ENCODE measurements at places on chromosomes 7 and 10.

DNA sequence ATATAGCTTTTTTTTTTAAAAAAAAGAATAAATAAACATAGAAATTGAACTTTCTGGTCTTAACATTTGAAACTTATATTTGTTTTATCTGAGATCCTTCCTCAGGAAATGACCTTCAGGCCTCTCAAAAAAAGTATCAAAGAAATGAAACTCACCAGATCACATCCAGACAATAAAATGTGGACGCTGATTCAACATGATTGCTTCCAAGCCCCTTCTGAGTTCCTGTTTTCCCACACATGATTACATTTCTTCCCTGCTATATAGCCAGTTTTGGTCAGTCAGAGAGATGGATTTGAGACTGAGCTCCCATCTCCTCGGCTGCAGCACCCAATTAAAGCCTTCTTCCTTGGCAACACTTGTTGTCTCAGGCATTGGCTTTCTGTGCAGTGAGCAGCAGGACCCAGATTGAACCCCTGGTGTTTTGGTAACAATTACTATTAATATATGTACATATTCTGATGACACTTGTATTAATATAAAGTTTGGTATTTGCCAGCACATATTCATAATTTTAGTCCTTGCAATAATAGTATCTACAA, 21.8 kb upstream of the SVIL start:
- no peak for DNase-seq

GRCh38 chr7:149071641-149072437, 18.7 kb downstream of the ZNF786 start:
- peak; percentile 40 for DNase-seq

DNA sequence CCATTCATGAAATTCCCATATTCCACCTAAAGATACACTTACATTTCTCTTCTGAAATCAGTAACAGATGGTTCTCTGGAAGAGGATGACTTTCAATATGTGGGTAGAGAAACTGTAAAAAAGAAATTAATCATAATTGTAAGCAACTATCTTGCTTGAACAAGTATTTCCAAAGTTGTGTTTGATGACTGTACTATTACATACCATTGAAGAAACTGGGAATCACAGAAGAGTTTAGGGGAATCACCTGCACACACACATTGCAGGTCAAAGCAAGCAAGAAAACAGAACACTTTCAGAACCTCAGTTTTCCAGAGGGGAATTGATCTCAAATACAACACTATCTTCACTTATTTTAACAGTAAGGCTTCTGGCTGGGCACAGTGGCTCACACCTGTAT, 33.6 kb downstream of the GSAP start:
- DNase-seq: no peak

- DNase-seq: peak; percentile 23
Measured at GRCh38 chr7:93622036-93623033, 47.8 kb upstream of the CALCR start.

- no peak for DNase-seq
Measured at GRCh38 chr10:122549636-122550035, 10.9 kb upstream of the DMBT1 start.

GRCh38 chr7:80481196-80481884, 30.5 kb downstream of the GNAT3 start:
- DNase-seq: no peak

DNA sequence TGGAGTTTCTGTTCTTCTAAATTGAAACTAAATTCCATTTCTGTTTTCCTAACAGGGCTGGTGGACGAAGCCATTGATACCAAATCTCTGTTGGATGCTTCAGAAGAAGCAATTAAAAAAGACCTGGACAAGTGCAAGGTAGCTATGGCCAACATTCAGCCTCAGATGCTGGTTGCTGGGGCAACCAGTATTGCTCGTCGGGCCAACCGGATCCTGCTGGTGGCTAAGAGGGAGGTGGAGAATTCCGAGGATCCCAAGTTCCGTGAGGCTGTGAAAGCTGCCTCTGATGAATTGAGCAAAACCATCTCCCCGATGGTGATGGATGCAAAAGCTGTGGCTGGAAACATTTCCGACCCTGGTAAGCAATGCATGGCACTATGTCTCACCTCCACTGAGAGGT, 45.6 kb downstream of the AP3M1 start:
- no peak for DNase-seq

GRCh38 chr10:70648427-70648826, 23.9 kb upstream of the ADAMTS14 start:
- DNase-seq: no peak

- no peak for DNase-seq
Measured at GRCh38 chr7:3200504-3200903, 100.5 kb upstream of the SDK1 start.

- no peak for DNase-seq
Measured at GRCh38 chr7:16655394-16655793, 9.4 kb downstream of the BZW2 start.

GRCh38 chr7:135001390-135002165, 15.3 kb downstream of the AGBL3 start:
- DNase-seq: no peak

DNA sequence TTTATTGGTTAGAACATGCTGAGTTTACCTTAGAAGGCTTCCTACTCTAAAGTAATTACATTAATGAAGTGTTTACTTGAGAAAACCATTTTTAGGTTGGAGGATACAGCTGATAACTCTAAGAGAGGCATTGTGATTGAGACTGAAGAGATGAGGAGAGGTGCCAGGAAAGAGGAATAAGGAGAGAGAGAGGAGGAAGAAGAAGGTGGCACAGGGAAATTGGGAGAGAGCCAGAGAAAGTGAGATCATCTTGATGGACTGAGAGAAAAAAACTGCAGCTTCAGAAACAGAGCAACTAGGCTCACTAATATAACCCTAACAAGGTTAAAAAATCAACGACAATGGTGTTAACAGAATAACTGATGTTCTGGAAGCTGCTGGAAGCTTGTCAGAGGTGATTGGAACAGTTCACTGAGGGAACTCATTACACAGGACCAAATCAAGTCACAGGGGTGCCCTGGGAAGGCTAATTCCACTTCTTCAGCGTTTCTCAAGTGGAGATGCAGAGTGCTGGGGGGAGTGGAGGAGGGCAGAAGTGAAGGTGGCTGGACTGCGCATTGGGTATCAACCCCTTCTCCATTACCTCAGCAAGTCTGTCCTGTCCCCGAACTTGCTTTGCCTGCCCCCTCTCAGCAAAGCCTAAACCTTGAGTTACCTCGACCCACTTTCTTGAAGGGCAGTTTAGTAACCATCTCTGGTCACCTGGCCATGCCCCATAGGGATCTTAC, 6.9 kb upstream of the SORBS1 start:
- no peak for DNase-seq

GRCh38 chr10:22606164-22606614, 108.2 kb downstream of the PIP4K2A start:
- no peak for DNase-seq

DNA sequence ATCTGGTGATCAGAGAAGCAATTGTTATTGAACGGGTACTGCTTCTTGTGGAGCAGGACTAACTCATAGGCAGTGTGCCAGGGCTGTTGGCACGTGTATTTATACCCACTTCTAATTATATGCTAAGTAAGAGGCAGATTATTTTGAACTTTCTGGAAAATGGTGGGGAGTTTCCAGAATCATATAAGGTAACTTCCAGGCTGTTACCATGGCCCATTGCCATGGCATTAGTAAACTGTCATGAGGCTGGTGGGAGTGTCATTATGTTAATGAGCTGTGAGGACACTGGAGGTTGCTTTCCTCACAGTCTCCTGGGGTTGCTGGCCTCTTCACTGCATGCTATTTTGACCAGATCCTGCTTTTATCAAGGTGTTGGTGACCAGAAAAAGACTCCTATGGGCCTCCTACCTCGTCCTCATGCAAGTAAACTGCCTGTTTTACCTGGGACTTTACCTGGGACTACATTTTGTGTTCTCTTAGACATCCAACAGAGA, 122.6 kb downstream of the KCND2 start:
- no peak for DNase-seq

DNA sequence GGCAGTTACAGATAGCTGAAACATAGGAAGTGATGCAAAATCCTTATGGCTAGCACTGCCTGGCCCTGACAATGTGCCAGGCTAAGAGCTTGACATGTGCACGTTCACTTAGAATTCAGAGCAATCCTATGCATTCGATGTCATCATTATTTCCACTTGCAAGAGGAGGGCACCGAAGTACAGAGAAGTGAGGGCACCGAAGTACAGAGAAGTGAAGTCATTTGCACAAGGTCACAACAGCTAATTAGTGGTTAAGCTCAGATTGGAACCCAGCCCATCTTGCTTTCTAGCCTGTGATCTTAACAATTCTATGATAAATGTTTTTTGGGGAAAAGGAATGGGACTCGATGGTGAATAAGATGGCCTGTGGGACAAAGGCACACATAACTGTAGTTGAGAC, 73.4 kb downstream of the ARHGAP22 start:
- no peak for DNase-seq

DNA sequence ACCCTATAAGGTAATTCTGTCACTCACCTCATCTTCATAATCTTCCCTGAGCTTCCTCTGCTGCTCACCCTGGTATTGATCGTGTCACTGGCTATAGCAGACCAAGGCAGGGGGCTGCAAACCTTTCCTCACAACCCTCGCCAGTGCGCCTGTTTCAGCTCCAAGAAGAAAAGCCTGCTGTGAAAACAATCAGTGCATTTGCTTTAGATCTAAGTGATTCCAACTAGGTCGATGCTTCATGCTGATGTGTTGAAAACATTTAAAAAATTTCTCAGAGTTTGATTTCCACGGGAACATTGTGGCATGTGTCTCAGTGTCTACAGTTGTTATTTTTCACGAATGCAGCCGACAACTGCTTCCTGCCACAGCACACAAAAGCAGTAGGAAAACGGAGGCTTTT, 27.3 kb downstream of the POU6F2 start:
- no peak for DNase-seq

- DNase-seq: no peak
Measured at GRCh38 chr7:25940086-25940906, 211.7 kb upstream of the NFE2L3 start.

- no peak for DNase-seq
Measured at GRCh38 chr10:99123336-99123735, 112.3 kb downstream of the HPSE2 start.

GRCh38 chr7:36165059-36165458, 12.0 kb downstream of the EEPD1 start:
- no peak for DNase-seq

GRCh38 chr7:135759532-135759931, 10.9 kb upstream of the FAM180A start:
- no peak for DNase-seq

- DNase-seq: no peak
Measured at GRCh38 chr10:78648256-78648860, 420.4 kb upstream of the ZMIZ1 start.

- no peak for DNase-seq
Measured at GRCh38 chr7:128417071-128417470, 7.3 kb upstream of the IMPDH1 start.

DNA sequence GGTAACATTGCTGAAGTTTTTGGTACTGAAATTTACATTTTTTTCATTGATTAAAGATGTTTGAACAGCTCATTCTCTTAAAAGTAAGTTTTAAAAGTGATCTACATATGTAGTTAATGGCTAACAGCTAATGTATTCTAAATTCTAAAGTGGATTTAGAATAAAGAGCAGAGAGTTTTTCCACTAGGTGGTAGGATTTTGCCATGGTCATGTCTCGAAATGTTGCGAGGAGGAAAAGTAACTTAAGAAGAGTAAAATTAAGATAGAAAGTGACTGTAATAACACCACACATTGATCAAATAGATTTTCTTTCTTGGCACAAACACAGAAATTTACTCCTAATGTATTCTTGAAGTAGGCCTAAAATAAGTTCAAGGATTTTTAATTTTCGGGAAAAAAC, 19.8 kb downstream of the LSMEM1 start:
- no peak for DNase-seq

- no peak for DNase-seq
Measured at GRCh38 chr10:15265558-15265957, 97.1 kb upstream of the NMT2 start.

- DNase-seq: no peak
Measured at GRCh38 chr7:32335107-32335506, 155.1 kb downstream of the LSM5 start.

- no peak for DNase-seq
Measured at GRCh38 chr10:77408259-77408658, 229.3 kb downstream of the KCNMA1 start.

DNA sequence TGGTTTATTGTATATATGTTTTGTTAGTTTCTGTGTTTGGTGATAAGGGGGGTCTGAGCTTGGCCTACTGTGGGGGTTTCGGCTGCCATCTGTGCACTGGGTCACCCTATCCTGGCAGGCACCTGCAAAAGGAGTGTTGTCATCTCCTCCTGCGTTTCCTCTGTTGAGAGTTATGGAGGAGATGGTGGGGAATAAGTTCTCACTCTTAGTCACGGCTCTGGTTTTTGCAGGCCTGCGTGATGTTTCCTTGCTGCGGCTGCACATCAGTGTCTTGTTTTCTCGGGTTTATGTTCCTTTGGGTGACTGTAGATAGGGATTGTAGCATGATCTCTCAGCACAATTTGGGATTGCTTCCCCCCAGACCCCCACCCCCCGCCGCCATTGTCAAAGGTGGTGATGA, 36.8 kb downstream of the CCM2 start:
- no peak for DNase-seq

DNA sequence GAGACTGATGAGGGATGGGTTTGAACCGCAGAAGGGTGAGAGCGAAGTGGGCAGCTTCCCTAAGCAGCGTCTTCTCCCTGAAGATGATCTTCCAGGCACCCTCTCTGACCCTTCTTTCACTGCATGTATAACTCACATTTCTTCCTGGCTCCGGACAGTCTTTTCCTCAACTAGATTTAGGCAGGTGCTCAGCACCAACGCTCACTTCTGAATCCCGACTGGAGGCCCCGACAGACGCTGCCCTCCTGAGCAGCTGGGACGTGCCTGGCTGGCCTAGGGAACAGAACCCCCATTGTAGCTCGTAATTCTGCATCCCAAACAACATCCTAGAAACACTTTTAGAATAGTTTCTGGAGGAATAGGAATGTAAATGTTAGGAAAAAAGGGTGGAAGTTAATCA, 206.6 kb downstream of the DIP2C start:
- DNase-seq: no peak

DNA sequence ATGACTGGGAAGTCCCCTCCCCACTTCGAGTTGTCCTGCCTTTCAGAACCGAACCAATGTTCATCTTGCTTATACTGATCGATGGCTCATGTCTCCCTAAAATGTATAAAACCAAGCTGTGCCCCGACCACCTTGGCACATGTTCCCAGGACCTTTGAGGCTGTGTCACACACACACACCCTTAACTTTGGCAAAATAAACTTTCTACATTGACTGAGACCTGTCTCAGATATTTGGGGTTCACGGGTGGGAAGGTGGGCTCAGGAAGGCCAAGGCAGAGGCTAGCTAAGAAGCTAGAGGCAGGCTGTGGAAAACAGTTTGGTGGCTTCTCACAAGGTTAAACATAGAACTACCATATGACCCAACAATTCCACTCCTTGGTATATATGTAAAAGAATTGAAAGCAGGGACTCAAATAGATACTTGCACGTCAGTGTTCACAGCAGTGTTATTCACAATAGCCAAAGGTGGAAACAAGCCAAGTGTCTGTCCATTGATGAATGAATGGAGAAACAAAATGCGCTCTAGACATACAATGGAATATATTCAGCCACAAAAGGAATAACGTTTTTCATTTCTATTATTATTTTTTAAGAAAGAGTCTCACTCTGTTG, 15.4 kb downstream of the PRF1 start:
- peak; percentile 3 for DNase-seq

Data from right hindlimb (tissue), 1 donor.